A549 treated with Mapracorat at 1 μM for 4 hours (cell line): ENCODE measurements at places on chromosomes 16 and 17. TPM values are rescaled to one million over a fixed set of nuclear protein-coding genes. Genes with fewer than 3 reads are reported as not detected.

FBF1 gene
- 5.1 to 9.4 TPM (median 8.9 TPM) in 5 replicates for total RNA-seq

GRIN2A gene
- 0.02 TPM in 1 of 5 replicates, not detected in the others for total RNA-seq

SUZ12 gene
- total RNA-seq, result 22.5 to 26.7 TPM (median 24.7 TPM) in 5 replicates

FOXL1 gene
- total RNA-seq, result 1.2 to 2.0 TPM (median 1.8 TPM) in 5 replicates

KRT23 gene
- 0.08 to 0.15 TPM (median 0.08 TPM) in 3 of 5 replicates, not detected in the others for total RNA-seq

HS3ST2 gene
- total RNA-seq, result not detected in 5 replicates

FZD2 gene
- total RNA-seq, result 25.7 to 39.3 TPM (median 35.8 TPM) in 5 replicates

MEAK7 gene
- total RNA-seq, result 45.4 to 56.3 TPM (median 52.1 TPM) in 5 replicates

C16orf89 gene
- total RNA-seq, result not detected in 5 replicates

GINS3 gene
- total RNA-seq, result 20.5 to 23.8 TPM (median 21.2 TPM) in 5 replicates
